Stimulated activated CD8-positive, alpha-beta memory T cell treated with anti-CD3 and anti-CD28 coated beads, Interleukin-7, amount 100 ng/mL, for 1 hour (primary cell): ENCODE measurements at places on chromosomes 16 and 17.

GRCh38 chr17:18033442-18034099 is 5.4 kb downstream of the ATPAF2 start:
- DNase-seq = no peak

- no peak for DNase-seq
Observed at GRCh38 chr17:61595418-61596186, 4.6 kb upstream of the NACA2 start.

- no peak for DNase-seq
Observed at GRCh38 chr16:25729188-25729915, 37.6 kb downstream of the HS3ST4 start.

- no peak for DNase-seq
Observed at GRCh38 chr16:68339214-68339613, 28.4 kb downstream of the PRMT7 start.

- DNase-seq = no peak
Observed at GRCh38 chr16:4386451-4386805, 14.8 kb downstream of the VASN start.

- no peak for DNase-seq
Observed at GRCh38 chr17:72332367-72332766, 211.5 kb downstream of the SOX9 start.

GRCh38 chr16:26651464-26651863 is 415.3 kb upstream of the C16orf82 start:
- DNase-seq = no peak

- no peak for DNase-seq
Observed at GRCh38 chr17:39950871-39951348, 11.9 kb upstream of the GSDMA start.

- no peak for DNase-seq
Observed at GRCh38 chr17:33109336-33110072, 117.9 kb downstream of the SPACA3 start.

- no peak for DNase-seq
Observed at GRCh38 chr16:67284699-67285646, 5.6 kb downstream of the PLEKHG4 start.

- no peak for DNase-seq
Observed at GRCh38 chr17:63740464-63741142, 996 bp downstream of the STRADA start.

DNA sequence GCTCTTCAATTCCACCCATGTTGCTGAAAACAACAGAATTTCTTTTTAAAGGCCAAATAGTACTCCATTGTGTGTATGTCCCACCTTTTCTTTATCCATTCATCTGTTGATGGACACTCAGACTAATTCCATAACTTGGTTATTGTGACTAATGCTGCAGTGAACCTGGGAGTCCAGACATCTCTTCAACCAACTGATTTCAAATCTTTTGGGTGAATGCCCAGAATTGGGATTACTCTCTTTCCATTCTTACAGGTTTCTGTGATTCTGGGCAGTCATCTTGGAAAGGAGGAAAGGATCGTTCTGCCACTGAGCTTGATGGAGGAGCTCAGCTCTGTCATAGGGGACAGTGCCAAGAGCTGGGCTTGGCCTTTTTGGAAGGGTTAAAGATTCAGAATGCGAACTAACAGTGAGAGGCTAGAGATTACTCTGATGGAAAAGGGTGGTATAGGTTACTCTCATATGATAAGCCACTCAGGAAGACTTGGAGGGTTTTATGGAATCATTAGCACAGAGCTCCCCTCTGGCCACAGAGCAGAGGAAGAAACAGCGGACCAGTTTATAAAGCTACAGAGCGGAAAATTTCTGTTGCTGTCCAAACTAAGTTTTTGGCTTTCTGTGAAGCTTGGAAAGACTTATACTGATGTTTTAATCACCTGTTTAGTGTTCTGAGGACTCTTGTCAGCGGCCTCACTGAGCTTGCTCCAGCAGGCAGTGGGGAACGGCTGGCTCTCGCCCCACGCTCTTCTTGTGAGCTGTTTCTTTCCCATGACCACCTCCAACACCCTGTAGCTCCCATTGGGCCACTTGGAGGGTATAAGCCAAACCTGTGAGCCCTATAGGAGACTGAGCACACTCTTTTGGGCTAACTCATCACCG is 48.3 kb downstream of the HIC1 start:
- no peak for DNase-seq

DNA sequence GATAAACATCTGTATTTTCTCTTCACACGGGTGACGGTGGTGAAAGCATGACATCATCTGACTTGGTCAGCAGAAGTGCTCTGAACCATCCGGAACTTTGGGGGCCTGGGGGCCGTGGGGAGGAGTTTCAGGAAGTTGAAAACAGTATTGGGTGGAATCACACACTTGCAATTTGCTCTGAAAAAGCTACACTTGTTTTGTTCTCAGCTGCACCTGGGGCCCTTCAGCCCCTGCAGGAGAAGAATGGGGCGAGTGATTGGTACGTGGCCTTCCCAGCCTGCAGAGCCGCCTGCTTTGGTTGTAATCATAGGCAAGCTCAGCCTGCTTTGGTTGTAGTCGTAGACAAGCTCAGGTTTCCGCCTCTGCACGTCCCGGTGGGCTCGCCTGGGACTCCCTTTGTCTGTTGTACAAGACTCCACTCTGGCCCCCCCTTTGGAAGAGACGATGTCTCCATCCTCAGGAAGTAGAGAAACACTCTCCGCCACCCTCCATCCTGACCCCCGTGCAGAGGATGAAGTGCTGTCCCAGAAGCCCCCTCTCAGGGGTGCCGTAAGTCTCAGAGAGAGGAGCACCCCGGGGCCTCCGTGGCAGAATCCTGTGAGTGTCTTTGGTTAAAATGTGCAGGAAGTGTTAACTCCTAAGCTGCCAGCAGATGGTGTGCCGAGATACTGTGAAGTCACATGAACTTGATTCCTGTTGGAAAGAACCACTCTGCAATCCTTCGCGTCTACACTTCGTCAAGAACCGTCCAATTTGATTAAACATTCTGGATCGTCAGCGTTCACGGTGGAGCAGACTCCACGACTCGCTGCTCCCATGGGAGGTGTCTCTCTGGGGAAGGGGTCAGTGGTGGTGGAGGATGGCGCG is 5.4 kb downstream of the BANP start:
- DNase-seq = peak; percentile 37

GRCh38 chr17:6067060-6067459 is 3.1 kb upstream of the WSCD1 start:
- no peak for DNase-seq

DNA sequence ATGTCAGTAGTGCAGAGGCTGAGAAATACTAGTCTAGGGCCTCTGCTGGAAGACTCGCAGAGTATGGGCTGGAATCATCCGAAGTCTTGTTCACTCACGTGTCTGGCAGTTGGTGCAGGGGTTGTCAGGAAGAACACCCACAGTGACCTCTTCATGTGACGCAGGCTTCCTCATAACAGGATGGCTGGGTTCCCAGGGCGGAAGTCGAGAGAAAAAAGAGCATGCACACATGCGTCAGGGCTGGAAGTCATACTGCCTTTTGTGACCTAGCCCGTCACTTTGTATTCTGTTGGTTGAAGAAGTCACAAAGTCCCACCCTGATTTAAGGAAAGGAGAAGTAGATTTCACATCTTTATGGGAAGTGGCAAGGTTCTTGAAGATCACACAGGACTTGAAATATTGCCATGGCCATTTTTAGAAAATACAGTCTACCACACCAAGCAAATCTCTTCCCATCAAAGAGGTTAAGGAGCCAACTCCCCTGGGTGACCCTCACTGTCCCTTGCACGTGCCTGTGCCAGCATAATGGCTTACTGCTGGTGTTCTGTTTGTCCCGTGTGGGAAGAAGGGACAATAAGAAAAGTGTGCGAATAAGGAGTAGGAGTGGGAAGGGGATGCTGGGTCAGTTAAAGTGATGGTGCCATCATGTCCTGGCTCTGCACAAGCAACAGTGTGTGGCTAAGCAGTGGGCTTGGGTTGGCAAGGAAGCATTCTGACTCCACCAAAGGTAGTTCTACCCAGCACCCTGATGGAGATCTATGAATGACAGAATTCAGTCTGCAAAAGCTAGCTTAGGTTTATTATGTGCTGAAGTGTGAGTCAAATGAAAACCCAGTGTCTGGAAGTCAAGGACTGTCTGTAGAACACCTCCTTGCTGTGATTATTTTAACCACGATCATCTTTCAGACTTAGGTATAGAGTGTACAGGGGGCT is 28.1 kb downstream of the HEATR3 start:
- no peak for DNase-seq

DNA sequence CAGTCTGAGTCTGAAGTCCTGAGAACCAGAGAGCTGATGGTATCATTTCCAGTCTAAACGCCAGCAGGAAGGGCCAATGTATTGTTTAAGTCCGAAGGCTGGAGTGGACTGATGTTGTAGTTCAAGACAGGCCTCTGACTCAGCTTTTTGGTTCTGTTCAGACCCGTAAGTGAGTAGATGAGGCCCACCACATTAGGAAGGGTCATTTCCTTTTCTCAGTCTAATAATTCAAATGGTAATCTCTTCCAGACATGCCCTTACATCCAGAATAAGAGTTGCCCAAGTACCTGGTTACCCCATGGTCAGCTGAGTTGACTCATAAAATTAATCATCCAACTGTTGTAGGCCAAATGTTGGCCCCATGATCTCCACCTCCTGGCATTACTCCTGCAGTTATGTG is 442.6 kb upstream of the HSBP1 start:
- no peak for DNase-seq

- DNase-seq = no peak
Observed at GRCh38 chr16:66054095-66054494, 312.4 kb upstream of the CDH5 start.

- no peak for DNase-seq
Observed at GRCh38 chr17:65783845-65784334, 222.4 kb upstream of the AXIN2 start.

- no peak for DNase-seq
Observed at GRCh38 chr17:43860077-43860725, 13.2 kb downstream of the CD300LG start.

DNA sequence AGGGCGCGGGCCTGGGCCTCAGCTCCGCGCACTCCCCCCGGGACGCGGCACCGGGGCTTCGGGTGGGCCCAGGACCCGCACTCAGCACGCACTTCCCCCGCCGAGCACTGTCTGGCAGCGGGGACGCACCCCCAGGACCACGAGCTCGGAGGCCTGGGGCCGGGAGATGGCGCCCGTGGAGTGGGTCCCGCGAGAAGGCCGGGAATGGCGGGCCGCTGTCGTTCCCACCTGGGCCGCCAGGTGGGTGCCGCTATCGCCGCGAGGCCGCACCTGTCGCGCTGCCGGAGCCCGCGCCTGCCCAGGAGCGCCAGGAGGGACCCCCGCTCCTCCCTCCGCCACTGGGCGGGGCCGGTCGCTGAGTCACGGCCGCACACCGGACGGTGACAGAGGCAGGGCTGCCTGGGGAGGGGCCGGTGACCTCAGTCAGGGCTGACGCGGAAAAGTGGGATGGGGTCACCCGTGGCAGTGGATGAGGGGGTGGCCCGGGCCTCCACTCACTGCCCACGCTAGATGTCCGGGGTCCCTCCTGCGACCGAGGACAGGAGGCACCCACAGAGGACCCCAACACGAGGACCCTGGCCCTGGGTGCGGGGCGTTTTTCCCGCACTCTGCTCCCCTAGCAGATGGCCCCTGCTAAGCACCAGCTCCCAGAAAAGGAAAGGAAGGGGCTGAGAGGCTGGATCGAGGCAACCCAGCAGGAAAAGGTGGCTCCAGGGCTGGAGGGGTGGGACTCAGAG is 6.9 kb upstream of the ACTG1 start:
- DNase-seq = no peak

DNA sequence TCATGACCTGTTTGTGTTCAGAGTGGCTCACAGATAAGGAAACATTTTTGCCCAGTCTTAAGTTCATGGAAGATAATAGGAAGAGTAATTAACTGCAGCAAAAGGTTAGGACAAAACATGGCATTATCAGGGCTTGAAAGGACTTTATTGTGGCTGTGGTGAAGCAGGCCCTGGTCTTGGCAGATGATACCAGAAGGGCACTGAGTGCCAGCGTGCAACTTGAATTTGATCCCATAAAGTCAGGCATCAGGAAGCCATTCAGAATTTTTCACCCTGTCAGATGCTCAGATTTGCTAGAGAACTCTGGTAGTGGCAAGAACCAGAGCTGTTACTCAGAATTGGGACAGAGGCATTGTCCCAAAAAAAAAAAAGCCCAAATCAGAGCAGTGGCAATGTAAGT is 11.2 kb upstream of the COG7 start:
- DNase-seq = no peak

- DNase-seq = no peak
Observed at GRCh38 chr16:56371660-56371937, 53.7 kb downstream of the AMFR start.

DNA sequence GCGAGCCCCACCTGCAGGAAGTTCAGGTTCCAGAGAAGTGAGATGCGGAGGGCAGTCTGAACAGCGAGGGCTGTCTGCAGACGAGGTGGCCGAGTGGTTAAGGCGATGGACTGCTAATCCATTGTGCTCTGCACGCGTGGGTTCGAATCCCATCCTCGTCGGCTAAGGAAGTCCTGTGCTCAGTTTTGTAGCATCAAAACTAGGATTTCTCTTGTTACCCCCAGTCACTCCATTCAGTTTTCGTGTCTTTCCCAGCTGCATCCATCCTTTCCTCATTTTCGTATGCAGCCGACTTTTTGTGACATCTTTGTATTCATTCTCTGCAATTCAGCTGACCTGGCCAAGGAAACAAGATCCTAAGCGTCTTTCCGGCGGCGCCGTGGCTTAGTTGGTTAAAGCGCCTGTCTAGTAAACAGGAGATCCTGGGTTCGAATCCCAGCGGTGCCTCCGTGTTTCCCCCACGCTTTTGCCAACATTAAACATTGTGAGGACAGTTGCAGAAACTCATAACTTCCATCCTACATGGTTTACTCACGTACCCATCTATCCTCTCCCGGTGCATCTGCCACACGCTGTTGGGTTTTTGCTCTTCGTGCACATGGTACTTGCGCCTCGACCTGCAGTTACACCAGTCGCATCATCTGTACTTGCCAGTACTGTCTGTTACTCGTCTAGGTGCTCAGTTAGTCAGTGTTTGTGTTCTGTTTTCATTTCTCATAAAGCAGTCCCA is 3.0 kb downstream of the BORCS6 start:
- peak; percentile 80 for DNase-seq

DNA sequence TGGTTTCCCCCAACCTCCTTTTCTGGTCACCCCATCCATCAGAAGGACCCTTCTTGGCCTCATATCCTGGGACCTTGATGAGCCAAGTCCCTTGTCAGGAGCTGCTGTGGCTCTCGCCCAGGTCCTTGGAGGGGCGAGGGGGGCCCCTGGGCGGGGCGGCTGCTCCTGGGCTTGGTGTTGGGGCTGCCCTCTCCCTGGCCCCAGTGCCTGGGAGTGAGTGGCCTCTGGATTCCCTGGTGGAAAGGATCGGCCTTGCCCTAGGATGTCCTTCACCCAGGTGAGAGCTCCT is 6.2 kb upstream of the NOTUM start:
- no peak for DNase-seq

GRCh38 chr17:13477180-13477611 is 124.5 kb downstream of the HS3ST3A1 start:
- DNase-seq = no peak
